ENCODE measurements at places on chromosomes 12 and 14.

GRCh38 chr14:73762375-73762822 lies 48.2 kb upstream of the PNMA1 start:
- DNase-seq = peak; percentile 79

DNA sequence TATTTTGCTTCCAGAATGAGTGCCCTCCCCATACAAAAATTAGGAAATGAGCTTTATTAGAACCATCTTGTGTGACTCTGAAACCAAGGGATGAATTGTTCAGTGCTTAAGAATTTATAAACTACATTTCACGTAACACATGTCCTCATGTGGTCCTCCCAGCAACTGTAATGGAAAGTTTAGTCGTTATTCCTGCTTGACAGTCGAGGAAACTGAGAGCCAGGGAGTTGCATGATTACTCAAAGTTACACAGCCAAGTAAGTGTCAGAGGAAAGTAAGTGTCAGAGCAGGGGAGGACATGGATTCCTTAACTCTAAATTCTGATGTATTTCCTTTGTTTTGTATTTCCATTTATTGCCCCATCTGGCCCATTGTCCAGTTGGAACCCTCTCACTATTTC lies 453.9 kb downstream of the FUT8 start:
- DNase-seq = no peak

DNA sequence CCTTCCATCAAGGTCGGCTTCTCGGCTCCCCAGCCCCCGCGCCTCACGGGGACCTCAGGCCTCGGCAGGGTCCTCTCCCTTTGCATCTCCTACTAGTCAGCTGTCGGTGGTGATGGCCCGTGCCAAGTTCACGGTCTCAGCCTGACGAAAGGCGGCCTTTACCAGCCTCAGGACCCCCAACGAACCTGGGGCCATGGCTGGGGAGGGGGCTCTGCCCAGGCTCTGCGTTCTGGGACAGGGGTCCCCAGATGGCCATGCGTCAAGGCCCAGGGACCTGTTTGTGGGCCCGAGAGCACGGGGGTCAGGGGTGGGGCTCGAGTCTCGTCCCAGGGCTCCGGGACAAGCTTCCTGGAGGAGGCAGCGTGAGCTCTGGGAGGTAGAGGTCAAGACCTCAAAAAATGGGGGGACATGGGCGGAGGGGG lies 32.8 kb upstream of the DEGS2 start:
- no peak for DNase-seq

DNA sequence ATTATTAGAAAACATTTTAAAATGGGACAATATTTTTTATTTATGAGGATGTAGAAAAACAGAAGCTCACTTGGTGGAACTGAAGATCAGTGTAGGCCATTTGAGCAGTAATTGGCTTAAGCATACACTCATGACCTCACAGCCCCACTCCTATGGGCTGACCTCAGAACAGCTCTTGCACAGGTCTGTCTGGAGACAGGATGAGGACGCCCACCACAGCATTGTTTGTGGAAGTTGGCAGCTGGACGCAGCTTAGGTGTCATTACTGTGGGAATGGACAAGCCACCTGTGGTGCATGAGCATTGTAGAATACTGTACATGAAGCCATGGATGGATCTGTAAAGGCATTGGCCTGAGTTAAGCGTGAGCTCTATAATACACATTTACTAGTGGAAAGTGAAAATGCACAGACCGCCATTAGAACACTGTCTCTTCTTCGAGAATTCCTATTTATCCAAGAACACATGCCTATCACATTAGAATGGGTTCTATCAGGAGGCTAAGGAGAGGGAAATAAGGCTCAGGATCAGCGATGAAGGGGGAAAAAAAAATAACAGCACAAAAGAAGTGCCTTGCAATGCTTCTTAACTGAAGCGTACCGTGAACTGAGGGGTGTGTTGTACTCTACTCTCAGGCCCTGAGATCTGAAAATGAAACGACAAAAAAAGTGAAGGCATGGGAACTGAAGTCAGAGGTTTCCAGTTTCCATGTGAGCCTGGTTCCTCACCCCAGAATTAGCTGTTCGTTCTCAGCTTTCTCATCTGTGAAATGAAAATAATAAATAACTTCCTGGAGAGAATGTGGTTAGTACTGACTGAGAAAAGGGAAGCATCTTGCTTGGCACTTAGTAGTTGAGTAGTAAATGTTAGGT lies 33.6 kb downstream of the KCNA1 start:
- no peak for DNase-seq

DNA sequence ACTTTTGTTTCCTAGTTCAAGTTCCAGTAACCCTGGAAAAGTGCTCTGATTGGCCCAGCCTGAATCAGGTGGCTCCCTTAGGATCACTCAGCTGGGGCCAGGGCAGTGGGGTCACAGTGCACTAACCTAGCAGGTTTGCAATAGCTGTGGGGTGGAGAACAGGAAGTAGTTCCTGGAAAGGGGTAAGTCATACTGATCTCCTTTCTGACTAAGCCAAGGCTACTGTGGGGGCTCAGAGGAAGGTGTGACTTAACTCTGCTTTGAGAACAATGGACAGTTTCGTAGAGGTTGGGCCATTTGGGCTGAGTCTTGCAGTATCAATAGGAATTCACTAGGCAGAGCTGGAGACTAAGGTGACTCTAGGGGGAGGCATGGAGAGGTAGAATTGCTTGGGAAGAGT lies 89.4 kb downstream of the KIF26A start:
- DNase-seq = no peak

GRCh38 chr12:69405566-69405865 lies 46.0 kb downstream of the YEATS4 start:
- no peak for DNase-seq

GRCh38 chr12:50925342-50925651 lies 27.0 kb upstream of the HIGD1C start:
- DNase-seq = no peak

- no peak for DNase-seq
Observed at GRCh38 chr14:88541324-88541723, 13.5 kb downstream of the PTPN21 start.

- DNase-seq = no peak
Observed at GRCh38 chr12:91555436-91556415, 373.1 kb upstream of the DCN start.

DNA sequence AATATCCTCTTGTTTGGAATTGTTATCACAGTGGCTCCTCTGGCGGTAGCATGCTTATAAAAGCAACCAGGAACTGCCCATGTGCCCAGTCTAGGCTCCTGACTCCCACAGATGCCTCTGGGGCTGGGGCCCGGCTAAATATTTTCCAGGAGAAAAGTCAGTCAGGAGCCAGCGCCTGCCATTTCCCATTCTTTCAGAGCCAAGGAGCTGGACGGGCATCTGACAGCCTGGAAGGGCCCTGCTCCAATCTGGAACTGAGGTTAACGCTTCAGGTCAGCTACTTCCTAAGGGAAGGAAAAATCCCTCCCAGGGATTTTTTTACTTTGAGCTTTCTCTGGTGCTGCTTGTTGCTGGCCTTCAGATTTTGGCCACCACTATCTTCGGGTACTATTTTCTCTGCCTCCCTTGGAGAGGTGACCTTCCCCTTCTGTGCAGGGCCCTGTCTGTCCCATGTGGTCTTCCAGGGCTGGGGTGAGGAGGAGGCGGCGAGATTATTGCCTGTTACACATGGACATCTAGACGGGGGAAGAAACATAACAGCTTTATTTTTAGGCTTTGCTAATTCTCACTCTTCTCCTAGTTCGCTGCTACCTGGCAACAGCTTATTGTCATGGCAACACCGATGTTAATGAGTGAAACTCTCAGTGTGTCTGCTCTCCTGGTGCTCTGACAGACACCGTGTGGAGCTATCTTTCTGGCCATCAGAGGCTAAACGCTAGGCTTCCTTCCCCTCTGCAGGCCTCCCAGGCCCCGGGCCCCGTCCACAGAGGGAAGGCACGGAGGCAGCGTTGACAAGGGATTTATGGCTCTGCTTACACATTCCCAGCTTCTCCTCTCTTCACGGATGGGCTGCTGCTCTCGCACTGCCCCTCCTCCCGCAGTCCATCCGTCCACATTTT lies 160.4 kb downstream of the CACNA1C start:
- DNase-seq = no peak

DNA sequence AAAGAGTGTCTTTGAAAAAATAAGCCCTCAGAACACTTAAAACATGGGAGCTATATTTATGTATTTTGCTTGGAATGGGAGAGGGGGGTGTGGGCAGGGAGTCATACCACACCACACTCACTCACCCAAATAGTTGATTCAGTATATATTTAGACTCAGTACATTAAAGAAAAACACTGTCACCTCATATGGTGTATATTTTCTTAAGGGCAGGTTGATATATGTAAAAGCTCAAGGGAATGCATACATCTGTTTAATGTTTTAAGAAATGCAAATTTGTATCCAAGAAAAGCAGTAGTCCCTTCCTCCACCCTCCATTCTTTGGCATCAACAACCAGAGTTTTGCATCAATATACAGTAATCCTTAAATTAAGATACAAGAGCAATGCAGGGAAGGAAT lies 1.4 kb downstream of the NFYB start:
- no peak for DNase-seq

- DNase-seq = no peak
Observed at GRCh38 chr12:51901121-51901817, 6.0 kb upstream of the ACVRL1 start.

DNA sequence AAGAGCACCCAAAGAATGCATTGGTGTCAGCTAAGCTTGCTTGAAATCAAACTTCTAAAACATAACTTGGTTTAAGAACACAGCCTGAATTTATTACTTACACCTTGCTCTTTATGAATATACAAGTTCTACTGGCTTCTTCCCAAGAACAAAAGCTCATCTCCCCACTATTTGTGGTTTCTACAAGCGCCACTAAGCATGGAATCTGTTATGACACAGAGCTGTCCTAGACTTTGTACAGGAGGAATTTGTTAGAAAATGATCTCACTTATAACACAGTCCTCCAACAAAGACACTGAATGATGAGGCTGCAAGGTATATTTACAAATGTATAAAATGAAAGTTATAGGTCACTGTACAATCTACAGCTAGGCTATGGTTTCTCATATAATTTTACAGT lies 452.1 kb downstream of the BCAT1 start:
- no peak for DNase-seq

DNA sequence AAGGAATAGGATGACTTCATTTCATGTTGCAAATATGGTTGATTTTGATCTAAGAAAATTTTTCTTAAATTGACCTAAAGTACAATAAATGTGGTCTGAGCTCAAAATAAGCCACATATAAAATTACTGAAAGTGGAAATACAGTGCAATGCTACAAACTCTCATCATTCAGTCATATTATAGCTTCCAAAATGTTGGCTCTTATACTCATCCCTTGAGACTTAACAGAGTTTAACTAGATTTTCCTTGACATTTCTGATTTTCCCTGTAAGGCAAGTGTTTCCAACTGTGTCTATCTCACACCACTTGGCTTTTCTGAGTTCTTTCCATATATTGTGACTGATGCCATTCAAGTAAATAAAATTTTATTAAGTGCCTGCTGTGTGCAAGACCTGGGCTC lies 123.7 kb upstream of the NTF3 start:
- DNase-seq = no peak

- DNase-seq = no peak
Observed at GRCh38 chr14:82776958-82777357, 1243.3 kb upstream of the SEL1L start.

GRCh38 chr14:21043974-21044618 lies 1.9 kb downstream of the RNASE7 start:
- no peak for DNase-seq

GRCh38 chr14:101105045-101105444 lies 201.5 kb upstream of the RTL1 start:
- DNase-seq = no peak

DNA sequence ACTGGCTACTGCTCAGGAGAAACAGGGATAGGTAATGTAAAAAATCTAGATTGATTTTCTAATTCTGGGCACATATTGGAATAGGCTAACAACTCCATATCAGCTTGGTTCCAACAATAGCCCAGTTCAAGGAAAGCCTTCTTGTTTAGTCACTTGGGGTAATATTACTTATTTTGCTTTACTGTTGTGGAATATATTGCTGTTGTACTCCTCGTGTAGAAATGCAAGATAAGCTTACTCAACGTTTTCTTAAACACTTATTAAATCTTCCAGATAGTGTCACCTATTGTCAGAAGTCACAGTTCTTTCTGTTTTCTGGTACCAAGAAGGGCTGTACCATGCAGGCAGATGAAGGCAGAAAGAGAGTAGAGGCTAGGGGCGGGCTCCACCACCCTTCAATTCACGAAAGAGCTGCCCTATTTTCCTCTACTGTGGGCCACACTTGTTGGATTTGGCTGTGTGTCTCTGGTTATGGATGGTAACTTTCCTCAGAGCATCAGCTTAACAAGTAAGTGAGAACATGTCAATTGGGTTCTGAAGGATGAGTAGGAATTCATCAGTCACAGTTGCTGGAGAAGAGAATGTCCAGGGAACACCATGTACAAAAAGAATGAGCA lies 38.0 kb downstream of the CLMN start:
- DNase-seq = no peak

DNA sequence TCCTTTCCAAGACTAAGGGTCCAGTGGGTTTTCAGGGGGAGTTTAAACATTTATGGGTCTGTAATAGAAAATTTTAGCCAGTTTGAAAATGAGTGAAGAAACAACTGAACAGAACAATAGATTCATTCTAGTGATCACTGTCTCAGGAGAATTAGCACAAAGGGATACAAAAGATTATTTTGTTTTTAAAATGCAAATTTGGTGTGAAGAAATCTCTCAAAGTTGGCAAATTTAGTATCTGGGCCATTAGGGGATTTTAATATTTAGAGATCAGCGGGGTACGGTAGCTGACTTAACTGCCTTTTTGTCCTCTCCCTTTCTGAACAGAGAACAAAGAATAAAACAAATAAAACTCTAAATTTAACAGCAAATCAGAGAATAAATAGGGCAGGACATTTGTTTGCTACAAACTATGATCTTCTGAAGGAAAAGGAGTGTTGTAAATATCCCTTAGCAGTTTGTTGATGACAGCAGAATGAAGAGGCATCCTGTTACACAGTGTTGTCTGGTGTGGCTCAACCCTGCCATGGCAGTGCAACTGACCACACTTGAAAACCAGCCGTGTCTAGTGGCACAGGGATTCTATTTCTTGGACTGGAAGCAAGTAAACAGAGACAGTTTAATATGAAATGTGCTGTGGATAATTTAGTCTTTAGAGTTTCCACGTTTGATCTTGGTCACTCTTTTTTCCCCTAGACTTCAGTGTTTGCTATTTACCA lies 46.3 kb upstream of the LRTM2 start:
- no peak for DNase-seq

GRCh38 chr14:44404036-44404435 lies 103.0 kb downstream of the FSCB start:
- no peak for DNase-seq

- DNase-seq = no peak
Observed at GRCh38 chr12:114626-115211, 48.2 kb downstream of the IQSEC3 start.

DNA sequence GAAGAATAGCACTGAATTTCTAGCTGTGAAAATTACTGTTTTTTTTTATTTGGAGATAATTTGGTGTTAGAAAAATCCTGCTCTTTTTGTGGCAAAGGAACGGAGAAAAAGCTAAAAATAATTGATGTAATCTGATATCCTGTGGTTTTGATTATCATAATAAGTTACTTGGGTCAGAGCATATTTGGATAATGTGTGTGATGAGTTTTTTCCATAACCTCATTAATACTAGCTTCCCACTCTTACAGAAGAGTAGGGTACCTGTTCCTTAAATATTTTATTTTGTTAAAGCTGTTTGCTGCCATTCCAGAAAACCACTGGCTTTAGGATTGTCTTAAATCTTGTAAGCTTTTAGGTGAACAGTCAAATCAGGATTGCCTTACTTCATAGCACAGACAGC lies 4.7 kb downstream of the PSMC6 start:
- no peak for DNase-seq

Data from T-helper 1 cell (primary cell).